ENCODE measurements at places on chromosomes 6 and 20.

- no peak for DNase-seq
Measured at GRCh38 chr6:34491091-34491430, 25.2 kb downstream of the PACSIN1 start.

DNA sequence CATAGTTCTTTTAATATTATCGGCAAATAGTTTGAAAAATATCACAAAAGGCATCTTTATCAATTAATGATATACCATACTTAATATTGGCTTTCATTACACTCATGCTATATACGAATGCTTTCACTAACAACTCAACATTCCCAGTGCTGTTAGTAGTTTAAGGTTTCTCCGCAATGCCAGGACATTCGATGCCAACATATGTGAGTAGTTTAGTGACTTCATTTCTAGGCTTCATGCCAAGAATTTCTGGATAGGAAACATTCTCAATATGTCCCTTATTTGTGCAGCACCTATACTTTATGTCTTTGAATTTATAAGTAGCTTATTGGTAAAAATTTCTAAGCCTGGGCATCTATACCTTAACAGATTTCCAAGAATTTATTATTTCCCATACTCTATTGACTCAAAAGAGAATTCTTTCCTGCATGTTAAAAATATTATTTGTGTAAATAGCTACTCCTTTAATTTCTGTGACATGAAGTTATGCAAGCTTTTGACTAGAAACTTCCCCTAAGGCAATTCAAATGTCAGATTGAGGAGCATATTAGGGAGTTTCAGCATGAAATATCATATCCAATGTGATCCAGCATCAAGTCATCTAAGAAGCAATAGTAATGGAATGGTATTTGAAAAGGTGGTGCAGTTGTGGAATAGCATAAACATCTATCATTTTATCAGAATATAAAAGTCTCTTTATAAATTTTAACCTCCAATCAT lies 236.0 kb upstream of the STXBP5 start:
- peak; percentile 18 for DNase-seq

DNA sequence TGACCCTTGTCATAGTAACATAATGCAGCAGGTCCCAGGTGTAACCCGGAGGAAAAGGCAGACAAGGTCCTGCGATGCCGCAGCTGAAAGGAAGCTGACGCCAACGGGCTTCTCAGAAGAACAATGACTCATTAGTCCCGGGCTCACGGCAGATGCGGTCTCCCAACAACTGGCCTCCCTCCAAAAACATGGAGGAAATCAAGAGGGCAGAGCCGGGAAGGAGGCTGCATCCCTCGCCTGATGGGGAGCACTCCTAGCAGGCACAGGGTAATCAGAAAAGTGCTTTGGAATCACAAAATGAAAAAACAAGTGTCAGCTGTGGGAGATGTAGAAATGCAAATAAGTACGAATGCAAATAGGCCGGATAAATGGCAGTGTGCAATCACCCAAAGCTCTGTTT lies 165.2 kb upstream of the AGPAT4 start:
- DNase-seq = peak; percentile 9

- no peak for DNase-seq
Measured at GRCh38 chr6:98821756-98822405, 12.5 kb upstream of the POU3F2 start.

- no peak for DNase-seq
Measured at GRCh38 chr6:41051873-41052272, 1.1 kb upstream of the APOBEC2 start.

GRCh38 chr20:1417273-1417672 lies 24.4 kb upstream of the FKBP1A start:
- DNase-seq = no peak

DNA sequence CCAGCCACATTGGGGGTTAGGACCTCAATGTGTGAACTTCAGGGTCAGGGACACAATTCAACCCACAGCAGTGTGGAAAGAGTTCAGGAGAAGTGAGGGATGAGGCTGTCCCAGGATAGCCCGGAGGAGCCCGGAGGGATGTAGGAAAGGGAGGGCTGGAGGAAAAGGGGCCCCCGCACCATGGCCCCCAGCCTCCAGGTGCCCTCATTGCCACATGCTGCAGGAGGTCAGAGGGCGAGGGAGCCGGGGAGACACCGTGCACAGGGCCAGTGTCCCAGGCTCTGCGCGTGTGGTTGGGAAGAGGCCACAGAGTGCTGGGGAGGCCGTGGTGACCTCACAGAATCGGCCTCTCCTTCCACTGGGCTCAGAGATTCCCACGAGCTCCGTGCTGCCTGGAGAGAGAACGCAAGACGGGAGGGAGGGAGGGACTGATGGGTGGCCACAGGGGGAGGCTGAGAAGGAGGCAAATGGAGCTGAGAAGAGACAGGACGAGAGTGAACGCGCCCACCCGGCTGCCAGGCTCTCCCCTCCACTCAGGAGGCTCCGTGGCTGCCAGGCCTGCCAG lies 215.1 kb downstream of the DLL1 start:
- no peak for DNase-seq

- no peak for DNase-seq
Measured at GRCh38 chr6:36422714-36423100, 19.9 kb downstream of the PXT1 start.

GRCh38 chr6:5537967-5538366 lies 276.7 kb downstream of the FARS2 start:
- peak; percentile 2 for DNase-seq

- DNase-seq = no peak
Measured at GRCh38 chr20:39800548-39800947, 838.4 kb downstream of the DHX35 start.

- peak; percentile 28 for DNase-seq
Measured at GRCh38 chr6:44128020-44128917, 915 bp downstream of the TMEM63B start.

GRCh38 chr6:122033564-122034181 lies 365.8 kb upstream of the HSF2 start:
- DNase-seq = peak; percentile 65

DNA sequence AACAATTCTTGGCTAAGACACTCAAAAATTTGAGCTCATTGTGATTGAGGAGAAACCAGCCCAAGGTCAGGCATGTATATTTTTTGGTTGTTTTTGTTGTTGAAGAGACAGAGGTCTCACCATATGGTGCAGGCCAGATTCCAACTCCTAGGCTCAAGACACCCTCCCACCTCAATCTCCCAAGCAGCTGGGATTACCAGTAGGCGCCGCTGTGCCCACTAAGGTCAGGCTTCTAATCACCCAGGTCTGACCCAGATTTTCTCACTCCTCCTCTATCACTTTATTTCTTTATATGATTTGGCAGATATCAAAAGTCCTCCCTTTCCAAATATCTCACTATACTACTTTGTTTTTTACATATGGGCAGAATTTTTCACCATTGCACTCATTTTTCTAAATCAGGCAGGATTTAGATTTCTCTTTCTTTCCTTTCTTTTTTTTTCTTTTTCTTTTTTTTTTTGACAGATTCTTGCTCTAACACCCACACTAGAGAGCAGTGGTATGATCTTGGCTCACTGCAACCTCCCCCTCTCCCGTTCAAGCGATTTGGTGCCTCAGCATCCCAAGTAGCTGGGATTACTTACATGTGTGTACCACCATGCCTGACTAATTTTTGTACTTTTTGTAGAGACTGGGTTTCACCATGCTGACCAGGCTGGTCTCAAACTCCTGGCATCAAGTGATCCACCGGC lies 1.7 kb upstream of the C6orf141 start:
- DNase-seq = no peak

GRCh38 chr20:8183526-8183925 lies 51.5 kb downstream of the PLCB1 start:
- no peak for DNase-seq

DNA sequence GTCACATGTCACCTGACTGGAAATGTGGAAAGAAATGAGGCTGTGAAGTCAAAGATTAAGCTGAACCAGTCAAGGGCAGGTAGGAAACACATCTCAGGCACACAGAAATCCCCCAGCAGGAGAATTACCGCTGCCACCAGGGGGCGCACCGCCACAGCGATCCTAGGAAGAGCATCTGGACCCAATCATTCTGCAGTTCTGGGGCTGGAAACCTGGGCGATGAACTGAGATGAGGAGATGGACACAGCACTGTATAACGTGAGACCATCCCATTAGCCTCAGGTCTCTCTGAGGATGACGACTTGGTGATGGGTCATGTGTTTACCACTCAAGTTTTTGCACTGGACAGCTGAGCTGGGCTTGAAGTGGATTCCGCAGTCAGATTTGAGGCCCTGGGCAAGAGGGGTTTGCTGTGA lies 6.5 kb upstream of the SLC24A3 start:
- DNase-seq = peak; percentile 43

GRCh38 chr6:132179955-132180354 lies 221.3 kb downstream of the MOXD1 start:
- no peak for DNase-seq

GRCh38 chr6:142878407-142878806 lies 66.6 kb downstream of the HIVEP2 start:
- no peak for DNase-seq

DNA sequence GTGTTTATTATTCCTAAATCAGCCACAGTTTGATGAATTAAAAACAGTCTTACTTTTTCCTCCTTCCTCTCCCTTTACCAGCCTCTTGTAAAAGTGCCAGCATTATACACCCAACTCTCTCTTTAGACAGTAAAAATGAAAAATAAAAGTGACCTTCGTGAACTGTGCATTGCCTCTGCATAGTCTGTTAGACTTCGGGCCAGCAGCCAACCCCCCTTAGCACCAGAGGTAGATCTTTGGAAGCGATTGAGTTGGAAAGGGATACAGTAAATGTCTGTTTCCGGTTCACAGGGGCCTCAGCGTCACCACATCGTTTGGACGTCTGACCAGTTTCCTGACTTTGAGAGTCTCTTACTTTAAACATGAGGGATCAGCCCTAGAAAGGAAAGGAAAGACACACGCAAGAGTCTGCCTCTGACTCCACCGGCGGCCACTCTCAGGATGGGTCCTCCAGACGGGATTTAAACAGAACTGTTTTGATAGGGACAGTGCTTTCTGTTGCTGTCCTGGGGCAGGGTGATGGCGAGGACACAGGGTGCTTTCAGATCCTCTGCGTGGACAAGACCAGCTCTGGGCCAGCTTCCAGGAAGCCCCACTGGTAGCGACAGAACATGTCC lies 206.6 kb upstream of the PREP start:
- DNase-seq = peak; percentile 71

GRCh38 chr6:56406276-56407269 lies 159.2 kb upstream of the COL21A1 start:
- no peak for DNase-seq

GRCh38 chr6:127918506-127919427 lies 17.9 kb upstream of the THEMIS start:
- no peak for DNase-seq

- DNase-seq = no peak
Measured at GRCh38 chr6:166738386-166739116, 111.5 kb upstream of the RPS6KA2 start.

DNA sequence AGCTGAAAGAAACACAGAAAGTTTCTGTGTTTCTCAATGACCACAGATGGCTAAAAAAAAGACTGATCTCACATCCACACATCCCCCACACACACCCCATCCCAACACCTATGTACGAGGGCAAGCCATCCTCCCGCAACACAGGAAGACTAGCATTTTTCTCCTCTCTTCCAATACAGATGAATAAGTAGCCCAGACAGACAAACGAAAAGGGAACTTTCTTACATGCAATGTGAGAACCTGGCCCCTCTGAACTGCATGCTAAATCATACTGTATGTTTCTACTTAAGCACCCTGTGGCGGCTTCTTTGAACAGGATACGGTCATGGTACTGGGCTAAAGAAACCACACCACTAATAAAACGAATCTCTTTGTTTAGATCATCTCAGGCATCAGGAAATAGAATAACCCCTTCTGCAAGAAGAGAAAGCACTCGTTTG lies 116.2 kb downstream of the GMDS start:
- no peak for DNase-seq

DNA sequence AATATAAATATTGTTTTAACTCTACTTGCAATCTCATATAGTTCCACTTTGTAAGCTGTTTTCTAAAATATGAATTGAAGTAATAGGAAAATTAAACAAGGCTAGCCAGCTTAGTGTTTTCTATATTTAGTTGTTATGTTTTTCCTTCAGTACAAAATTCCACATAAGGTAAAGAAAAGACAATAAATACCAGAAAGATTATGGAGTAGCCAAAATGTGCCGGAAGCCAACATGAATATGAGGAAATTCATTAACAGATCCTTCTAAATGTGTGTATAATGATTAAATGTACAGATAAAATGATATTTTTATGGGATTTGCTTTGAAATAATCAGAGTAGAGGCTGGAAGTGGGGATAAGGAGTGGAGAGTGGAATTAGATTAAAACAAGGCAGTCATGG lies 52.5 kb upstream of the COL21A1 start:
- no peak for DNase-seq

DNA sequence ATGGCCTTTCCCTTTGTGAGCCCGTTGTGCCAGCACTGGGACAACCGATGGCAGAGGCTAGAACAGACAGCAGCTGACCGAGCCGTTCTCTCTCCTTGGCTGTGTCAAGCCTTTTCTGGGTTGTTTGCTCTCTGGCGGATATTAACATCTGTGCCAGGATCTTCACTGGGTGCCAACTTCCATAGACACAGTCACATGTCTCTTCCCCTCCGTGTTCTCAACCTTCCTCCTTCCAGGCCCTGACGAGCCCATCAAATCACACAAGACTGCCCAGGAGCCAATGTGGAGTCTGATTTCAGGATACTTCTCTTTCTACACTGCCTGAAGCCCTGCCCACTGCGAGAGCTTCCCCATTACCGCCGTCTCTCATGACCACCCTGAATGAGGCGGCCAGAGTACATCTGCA lies 111.0 kb upstream of the RALGAPA2 start:
- DNase-seq = no peak

DNA sequence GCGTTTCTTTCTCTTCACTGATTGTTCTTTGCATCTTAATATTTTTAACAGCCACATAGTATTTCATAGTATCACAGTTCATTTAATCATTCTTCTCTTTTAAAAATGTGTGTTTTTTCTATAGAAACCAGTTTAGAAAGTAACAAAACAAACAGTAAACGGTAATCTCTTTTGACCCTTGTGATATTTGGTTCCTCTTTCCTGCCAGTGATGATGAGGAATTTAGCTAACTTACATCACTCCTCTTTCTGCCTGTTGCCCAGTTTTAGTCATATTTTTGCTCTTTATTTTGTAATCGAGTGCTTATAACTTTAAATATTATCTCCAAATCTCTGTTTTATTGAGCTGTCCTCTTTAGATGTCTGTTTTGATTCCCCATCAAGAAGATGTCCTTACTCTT lies 38.1 kb upstream of the ZBTB24 start:
- no peak for DNase-seq

DNA sequence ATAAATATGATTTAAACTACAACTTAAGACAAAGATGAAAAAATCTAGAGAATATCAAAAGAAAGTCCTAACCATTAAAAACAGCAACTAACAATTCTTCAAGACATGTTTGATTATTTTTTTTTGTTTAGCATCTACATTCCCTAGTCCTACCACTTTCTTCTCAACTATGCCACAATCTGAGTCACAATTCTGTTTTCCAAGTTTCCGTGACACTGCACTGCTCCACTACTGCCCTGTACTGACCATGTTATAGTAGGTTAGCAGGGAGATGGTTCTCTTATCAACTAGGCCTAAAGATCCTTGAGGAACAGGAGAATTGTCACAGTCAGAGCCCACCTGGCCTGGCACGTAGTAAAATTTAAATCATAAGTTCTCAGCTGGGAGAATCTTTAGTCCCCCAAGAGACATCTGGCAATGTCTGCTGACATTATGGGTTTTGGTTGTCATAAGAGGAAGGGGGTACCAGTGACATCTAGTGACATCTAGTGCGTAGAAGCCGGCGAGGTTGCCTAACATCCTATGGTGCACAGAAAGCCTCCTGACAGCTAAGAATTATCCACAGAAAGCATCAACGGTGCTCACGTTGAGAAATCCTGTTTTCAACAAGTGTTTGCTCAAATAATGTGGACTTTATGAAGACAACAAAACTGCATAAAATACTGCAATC lies 100.5 kb downstream of the PDE10A start:
- DNase-seq = no peak

Data from LoVo (cell line).